Activated T-cell treated with anti-CD3 and anti-CD28 coated beads, Interleukin-2, amount 50 U/mL, for 4 hours (primary cell): ENCODE measurements at places on chromosomes 7 and 10. TPM values are rescaled to one million over a fixed set of nuclear protein-coding genes. Genes with fewer than 3 reads are reported as not detected.

The TRPV6 gene
- total RNA-seq = not detected

The OPN1SW gene
- total RNA-seq = not detected

The CCL24 gene
- total RNA-seq = not detected

The RBM33 gene
- total RNA-seq = 66.4 TPM

The FRAT1 gene
- 1.6 TPM for total RNA-seq

The HABP2 gene
- not detected for total RNA-seq

The LRGUK gene
- total RNA-seq = not detected

The CASP7 gene
- total RNA-seq = 12.1 TPM

The PNLIP gene
- total RNA-seq = 1.5 TPM

The SMKR1 gene
- total RNA-seq = 7.9 TPM

The PITX3 gene
- total RNA-seq = 0.46 TPM

The DDX56 gene
- 224 TPM for total RNA-seq

The NKX1-2 gene
- not detected for total RNA-seq

The GPR85 gene
- not detected for total RNA-seq

The CLCN1 gene
- not detected for total RNA-seq

The GJC3 gene
- 0.40 TPM for total RNA-seq

The ZNF25 gene
- 2.9 TPM for total RNA-seq

The CLRN3 gene
- not detected for total RNA-seq

The SLC37A3 gene
- 44.0 TPM for total RNA-seq

The CDNF gene
- 1.0 TPM for total RNA-seq

The NANOS1 gene
- 0.08 TPM for total RNA-seq

The NRCAM gene
- total RNA-seq = 0.73 TPM

The ATG9B gene
- 7.3 TPM for total RNA-seq

The NUTM2A gene
- 0.28 TPM for total RNA-seq

The NCF1 gene
- total RNA-seq = not detected

The MPP7 gene
- total RNA-seq = 3.2 TPM

The GFRA1 gene
- total RNA-seq = 0.03 TPM

The FAM24A gene
- not detected for total RNA-seq

The PRSS1 gene
- total RNA-seq = 6.6 TPM

The TMEM60 gene
- total RNA-seq = 5.5 TPM

The RNF133 gene
- not detected for total RNA-seq

The KEL gene
- 0.33 TPM for total RNA-seq

The AVPI1 gene
- 2.5 TPM for total RNA-seq

The SLC29A3 gene
- 5.0 TPM for total RNA-seq

The MKX gene
- 0.95 TPM for total RNA-seq

The LEP gene
- total RNA-seq = not detected

The TMEM229A gene
- total RNA-seq = not detected

The PAPOLB gene
- total RNA-seq = not detected

The STX1A gene
- total RNA-seq = 24.7 TPM

The GATA3 gene
- 42.1 TPM for total RNA-seq

The GPC2 gene
- 4.2 TPM for total RNA-seq

The EMX2 gene
- total RNA-seq = not detected

The PPP1R9A gene
- 0.16 TPM for total RNA-seq

The PTF1A gene
- total RNA-seq = not detected

The IFIT3 gene
- 2.1 TPM for total RNA-seq

The ZC3HAV1L gene
- 7.3 TPM for total RNA-seq

The IMMP2L gene
- 18.7 TPM for total RNA-seq

The GHITM gene
- total RNA-seq = 234 TPM

The GPR15LG gene
- total RNA-seq = not detected

The CRPPA gene
- total RNA-seq = 0.46 TPM

The VAX1 gene
- not detected for total RNA-seq

The TSPAN33 gene
- total RNA-seq = 6.2 TPM

The SAP25 gene
- total RNA-seq = 6.2 TPM

The TMEM273 gene
- 45.6 TPM for total RNA-seq

The SPDYE18 gene
- total RNA-seq = not detected

The MOGAT3 gene
- total RNA-seq = not detected

The LRRC17 gene
- 0.14 TPM for total RNA-seq
